ENCODE measurements at places on chromosomes 7 and 10.

- DNase-seq: no peak
These were observed 13.3 kb upstream of the PIP4K2A start for GRCh38 chr10:22727663-22728062.

- DNase-seq: no peak
These were observed 36.2 kb downstream of the BAG3 start for GRCh38 chr10:119687192-119688032.

DNA sequence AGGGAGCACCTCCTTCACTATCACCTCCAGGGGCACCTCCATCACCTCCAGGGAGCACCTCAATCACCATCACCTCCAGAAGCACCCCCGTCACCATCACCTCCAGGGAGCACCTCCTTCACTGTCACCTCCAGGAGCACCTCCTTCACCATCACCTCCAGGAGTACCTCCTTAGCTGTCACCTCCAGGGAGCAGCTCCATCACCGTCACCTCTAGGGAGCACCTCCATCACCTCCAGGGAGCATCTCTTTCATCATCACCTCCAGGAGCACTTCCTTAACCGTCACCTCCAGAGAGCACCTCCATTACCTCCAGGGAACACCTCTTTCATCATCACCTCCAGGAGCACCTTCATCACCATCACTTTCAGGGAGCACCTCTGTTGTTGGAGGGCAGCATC, 103.0 kb downstream of the DNAJB6 start:
- DNase-seq: no peak

- no peak for DNase-seq
These were observed 9.3 kb downstream of the FXYD4 start for GRCh38 chr10:43380610-43381222.

GRCh38 chr7:138144958-138145357, 68.7 kb downstream of the AKR1D1 start:
- DNase-seq: no peak

GRCh38 chr7:151432658-151433521, 7.1 kb downstream of the CRYGN start:
- DNase-seq: no peak

GRCh38 chr10:99582255-99582770, 37.9 kb downstream of the SLC25A28 start:
- no peak for DNase-seq

DNA sequence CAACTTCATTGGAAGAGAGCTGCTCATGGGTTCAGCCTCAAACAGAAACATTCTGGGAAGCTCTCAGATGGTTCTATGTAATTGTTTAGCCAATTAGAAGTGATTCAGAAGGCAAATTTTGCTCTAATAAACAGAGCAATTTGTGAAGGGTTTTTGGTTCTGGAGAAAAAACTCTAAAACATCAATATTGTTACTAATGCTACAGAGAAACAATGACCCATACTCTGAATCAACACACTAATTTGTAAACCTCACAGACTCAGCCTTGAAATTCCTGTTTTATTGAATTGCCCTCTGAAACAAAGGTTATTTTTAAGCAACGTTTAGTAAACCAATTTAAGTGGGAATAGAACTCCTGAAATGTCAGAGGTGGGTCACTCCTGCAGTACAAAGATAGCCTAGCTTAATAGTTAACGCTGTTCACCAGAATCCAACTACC, 171.6 kb upstream of the SVIL start:
- no peak for DNase-seq

- DNase-seq: no peak
These were observed 203.9 kb downstream of the TEX36 start for GRCh38 chr10:125479059-125479458.

DNA sequence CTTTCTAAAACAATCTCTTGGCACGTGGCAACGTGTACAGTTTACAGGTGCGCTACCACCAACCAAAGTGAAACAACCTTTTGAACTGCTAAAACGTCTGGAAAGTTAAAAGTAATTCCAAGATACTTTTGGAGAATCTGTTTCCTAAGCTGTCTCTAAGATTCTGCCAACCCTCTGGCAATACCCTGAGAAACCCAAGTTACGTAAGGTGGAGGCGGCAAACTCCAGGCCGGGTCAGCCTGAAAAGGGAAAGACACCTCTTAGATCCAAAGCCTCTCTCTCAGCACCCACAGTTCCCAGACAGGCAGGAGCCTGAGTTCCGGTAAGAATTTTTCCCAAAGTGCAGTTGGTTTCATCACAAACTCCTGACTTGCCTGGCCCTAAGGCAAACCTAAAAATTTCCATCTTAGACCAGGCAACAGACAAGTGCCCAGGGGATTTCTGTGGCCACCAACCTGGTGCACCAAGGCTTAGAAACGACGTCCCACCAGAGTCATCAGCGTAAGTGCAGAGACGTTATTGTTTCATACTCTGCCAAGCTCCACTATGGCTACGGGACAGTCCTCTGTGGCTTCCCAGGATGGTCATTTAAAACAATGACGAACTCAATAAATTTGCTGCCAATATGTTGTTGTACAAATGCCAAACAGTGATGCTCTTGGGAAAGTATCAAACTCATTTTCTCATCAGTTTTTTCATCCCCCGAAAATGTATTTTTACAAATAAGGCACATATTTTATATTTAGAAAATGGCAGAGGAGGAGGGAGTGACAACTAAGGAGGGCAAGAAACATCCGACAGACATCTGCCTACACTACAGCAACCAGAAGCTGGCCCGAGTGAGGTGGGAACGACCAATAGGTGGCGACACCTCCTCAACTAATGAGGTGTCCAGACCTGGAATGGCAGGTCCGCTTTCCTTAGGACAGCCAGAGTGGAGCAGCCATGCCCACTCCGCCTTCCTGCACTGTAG, 205.8 kb upstream of the FRMD4A start:
- no peak for DNase-seq

GRCh38 chr10:100528921-100529474, 673 bp downstream of the NDUFB8 start:
- no peak for DNase-seq

DNA sequence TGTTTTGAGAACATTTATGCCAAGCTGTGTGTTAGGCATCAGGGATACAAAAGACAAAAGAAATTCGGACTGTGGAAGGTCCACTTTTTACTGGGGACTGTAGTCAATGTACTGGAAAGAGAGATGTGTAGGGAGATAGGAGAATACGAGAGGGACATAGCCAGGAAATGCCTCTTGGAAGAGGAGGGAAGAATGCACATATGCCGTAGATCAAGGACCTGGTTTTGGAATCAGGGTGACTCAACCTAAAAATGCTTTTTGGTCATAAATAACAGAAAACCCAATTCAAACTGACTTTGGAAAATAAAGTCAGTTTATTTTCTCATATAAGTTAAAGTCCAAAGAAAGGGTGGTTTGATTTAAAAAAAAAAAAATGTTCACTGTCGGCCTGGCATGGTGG, 140.3 kb upstream of the TCF7L2 start:
- no peak for DNase-seq

GRCh38 chr10:103854265-103854685, 1.1 kb downstream of the SH3PXD2A start:
- DNase-seq: no peak

DNA sequence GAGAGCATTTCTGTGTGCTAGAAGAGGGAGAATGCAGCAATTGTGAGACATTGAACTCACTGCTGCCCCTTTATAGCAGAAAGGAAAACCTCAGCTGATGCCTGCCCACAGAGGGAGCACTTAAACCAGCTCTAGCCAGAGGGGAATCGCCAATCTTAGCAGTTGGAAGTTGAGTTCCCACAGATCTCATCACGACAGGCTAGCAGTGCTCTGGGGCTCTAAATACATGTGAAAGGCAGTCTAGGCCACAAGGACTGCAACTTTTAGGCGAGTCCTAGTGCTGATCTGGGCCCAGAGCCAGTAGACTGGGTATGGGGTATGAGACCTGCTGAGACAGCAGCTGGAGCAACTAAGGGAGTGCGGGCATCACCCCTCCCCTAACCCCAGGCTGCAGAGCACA, 25.2 kb upstream of the PRR15 start:
- no peak for DNase-seq

DNA sequence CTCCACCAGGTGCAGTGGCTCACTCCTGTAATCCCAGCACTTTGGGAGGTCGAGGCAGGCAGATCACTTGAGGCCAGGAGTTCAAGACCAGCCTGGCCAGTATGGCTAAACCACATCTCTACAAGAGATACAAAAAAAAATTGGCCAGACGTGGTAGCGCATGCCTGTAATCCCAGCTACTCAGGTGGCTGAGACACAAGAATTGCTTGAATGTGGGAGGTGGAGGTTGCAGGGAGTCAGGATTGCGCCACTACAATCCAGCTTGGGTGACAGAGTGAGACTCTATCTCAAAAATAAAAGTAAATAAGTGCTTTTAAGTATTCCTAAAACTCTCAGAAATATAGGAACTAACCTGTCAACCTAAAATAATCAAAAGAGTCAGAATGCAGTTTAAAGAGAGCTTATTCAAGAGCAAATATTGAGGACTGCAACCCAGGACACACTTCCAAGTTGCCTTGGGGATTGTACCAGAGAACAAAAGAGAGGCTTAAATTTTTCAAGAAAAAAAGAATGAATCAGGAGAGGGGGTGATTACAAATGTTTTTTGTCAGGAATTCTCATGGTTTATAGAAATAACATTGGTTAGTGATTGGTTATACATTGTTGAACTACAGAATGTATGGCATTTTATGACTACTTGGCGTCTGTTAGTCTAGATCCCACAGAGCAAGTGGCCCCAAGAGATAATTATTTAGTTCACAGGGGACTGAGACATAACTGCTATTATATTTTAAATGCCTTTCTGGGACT, 33.2 kb upstream of the PPP1R9A start:
- DNase-seq: no peak

DNA sequence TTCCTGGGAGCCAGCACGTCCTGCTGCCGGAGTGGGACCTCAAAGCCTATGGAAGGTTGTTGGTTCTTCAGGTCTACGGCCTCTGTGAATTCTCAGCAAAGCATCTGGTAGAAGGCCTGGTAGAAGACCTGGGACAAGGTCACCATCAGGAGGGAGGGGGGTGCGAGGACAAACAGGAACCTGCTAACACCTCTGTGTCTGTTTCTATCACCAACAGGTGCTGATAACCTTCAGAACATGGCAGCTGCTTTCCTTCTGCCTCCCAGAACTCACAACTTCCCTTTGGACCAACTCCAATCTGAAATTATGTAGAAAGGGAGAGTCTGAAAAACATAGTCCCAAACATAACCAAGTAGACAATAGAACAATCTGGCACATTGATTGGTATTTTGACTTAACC, 8.3 kb upstream of the MET start:
- DNase-seq: no peak

GRCh38 chr10:127485153-127485857, 63.8 kb upstream of the NPS start:
- no peak for DNase-seq

- DNase-seq: no peak
These were observed 944.0 kb upstream of the C7orf33 start for GRCh38 chr7:147646568-147646967.

GRCh38 chr7:2821161-2821841, 22.8 kb downstream of the GNA12 start:
- DNase-seq: peak; percentile 82

DNA sequence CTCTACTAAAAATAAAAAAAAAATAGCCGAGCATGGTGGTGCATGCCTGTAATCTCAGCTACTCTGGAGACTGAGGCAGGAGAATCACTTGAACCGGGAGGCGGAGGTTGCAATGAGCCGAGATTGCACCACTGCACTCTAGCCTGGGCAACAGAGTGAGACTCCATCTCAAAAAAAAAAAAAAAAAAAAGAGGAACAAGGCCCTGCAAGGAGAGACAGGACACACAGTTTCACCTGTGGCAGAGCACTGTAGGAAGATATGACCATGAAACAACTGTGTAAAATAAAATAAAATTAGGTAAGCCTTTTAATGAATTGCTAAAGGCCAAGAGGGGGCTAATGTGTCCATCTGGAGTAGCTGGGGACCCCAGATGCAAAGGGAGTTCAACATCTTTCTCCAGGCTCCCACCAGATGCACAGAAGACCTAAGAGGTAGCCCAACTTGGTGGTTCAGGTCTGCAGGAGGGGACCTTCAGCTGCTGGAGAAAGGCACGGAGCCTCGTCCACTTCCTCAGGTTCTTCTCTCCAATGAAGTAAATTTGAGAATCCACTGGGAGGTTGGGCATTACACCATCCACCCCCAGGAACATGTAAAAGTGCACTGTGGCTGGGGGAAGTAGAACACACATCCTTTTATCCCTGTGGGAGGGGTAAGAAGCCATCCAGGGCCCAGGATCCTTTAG, 12.7 kb downstream of the PPIF start:
- no peak for DNase-seq
